ENCODE measurements at places on chromosomes 1 and 21.

DNA sequence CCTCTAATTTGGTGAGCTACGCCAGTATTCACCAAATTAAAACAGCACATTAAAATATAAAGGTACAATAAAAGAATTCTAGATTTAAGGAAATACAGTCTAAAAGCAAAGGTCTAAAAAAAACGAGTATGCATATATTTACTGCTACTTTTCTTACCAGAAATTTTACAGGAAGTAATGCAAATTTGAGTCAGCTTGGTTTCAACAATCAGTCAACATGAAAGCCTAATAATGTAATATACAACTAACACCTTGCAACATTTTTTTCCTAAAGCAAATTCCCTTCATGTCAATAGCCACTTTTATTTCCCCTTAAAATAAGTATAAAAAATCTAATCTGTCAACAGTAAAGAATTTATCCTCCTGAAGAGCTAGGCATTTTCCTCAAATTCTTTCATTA is 11.9 kb downstream of the PTP4A2 start:
- DNase-seq: no peak

DNA sequence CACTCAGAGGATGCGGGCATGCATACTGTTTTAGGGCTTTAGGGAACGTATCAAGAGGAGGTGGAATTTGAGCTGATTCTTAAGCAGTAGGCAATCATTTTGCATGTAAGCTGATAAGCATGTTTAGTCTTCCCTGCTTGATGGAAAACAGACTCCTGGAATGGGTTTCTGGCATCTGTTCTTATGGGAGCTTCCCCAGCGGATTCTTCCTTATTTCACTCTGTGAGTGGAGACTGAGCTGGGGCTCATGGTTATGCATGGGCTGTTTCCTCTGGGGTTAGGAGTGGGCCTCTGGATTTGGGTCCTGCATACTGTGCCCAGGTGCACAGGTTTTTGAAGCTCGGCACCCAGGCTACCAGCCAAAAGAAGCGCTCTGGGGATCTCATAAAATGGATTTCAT is 93.4 kb downstream of the DIRAS3 start:
- DNase-seq: no peak

DNA sequence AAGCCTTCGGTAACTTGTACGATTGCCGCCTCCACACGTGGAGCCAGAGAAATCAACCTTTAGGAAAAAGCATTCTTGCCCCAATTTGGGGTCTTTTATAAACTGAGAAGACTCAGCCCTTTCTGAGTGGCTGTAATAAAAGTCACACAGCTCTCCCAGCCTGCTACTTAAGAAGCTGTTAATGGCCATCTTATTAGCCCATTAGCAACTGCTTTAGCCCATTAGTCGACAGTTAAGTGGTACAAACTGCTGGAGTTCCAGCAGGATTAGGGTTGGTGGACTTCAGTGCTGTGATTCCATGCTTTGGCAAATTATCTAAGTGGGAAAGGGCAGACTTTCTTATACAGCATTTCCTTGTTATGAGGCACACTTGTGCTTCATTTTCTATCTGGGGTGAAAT is 461.3 kb downstream of the RPS6KC1 start:
- DNase-seq: no peak

GRCh38 chr1:67747671-67748546 is 62.9 kb downstream of the GADD45A start:
- no peak for DNase-seq

GRCh38 chr1:86704972-86705664 is 742 bp downstream of the SH3GLB1 start:
- DNase-seq: peak; percentile 62

GRCh38 chr1:54396261-54396933 is 9.8 kb downstream of the SSBP3 start:
- DNase-seq: no peak

- DNase-seq: no peak
Observed at GRCh38 chr1:19725606-19726005, 60.9 kb downstream of the HTR6 start.

DNA sequence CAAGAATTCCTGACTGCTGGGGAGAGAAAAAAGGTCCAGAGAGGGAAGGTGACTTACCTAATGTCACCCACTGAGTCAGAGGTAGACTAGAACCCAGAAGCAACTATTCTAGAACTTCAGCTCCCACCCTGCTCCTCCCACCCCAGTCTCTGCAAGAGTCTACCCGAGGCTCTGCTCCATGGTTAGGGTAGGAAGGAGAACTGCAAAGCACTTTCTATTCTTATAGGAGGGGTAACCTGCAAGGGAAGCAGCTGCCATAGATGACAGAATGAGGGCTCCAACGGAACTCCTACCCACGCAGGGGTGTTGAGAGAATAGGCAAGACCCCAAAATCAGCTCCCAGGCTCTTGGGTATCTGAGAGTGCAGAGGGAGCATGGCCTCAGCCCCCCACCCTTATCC is 4.3 kb downstream of the SLC9A1 start:
- DNase-seq: no peak

- no peak for DNase-seq
Observed at GRCh38 chr1:93081716-93082115, 2.6 kb downstream of the MTF2 start.

DNA sequence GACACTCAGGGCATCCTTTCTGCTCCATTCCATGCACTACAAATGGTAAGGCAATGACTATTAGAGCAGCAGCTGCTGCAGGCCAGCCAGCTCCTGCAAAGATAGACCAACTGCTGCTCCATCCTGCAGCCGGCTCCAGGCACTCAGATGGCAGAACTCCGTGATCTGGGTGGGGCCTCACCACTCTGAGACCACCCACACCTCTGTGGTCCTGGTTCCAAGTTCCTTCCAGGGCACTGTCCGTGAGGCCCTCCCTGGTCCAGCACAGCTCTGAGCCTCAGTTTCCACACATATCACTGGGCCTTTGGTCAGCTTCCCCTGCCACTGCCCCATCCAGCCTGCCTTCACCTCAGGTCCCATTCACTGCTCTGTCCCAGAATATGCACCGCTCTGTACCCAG is 114.7 kb downstream of the DMRTB1 start:
- DNase-seq: no peak

DNA sequence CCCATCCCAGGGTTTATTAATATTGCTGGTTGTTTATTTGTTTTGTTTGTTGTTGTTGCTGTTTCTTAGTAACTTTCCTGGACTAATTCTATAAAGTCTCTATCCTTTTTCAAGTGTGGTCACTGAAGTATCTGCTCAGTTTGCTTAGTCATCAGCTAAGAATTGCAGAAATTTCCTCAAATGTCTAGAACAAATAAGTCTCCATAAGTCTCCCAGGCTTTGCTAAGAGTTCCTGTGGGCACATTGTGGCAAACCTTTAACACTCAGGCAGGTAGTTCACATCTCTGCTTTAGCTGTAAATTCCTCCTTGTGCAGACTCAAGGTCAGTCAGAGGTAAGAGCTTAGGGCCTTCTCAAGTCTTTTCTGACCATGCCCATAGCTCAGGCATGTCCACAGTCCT is 38.9 kb upstream of the C1orf185 start:
- no peak for DNase-seq

DNA sequence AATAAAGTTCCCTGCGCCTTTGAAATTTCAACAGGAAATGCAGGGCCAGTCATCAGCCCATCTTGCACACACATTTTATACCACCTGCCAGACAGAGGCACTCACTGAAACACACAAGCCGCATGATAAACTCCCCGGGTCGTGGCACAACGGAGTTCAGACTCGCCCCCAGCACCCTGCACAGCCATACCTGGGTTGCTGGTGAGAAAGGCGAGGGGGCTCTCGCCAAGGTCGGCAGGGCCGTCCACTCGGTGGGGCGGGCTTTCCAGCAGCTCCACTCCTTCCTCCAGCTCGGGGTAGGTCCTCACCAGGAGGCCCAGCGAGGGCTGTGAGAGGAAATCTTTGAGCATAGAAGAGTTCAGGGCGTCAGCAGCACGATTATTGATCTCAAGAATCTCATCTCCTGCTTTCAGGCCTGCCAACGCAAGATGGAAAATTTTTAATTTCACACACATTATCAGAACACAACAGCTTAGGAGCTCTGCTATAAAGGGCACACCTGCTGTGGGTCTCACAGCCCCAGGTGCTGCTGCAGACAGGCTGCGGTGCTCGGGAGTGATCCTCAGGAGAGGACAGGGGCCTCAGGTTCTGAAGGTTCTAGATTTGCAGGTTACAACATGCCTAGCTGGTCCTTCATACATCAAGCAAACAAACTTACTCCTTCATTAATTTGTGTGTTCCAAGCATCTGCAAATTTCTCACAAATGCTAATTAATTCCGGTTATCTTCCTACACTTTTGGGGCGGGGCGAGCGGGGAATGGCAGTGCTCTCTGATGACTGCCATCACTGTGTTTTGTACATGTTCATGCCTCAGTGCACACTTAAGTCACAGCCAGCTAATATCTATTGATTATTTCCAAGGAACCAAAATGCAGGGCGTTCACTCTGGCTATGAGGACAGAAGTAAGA is 144.2 kb upstream of the KRTAP19-8 start:
- DNase-seq: no peak
